ENCODE measurements at places on chromosomes 13 and 19. TPM values are rescaled to one million over a fixed set of nuclear protein-coding genes. Genes with fewer than 3 reads are reported as not detected.

- peak; percentile 78 for DNase-seq
- H3K4me3 ChIP-seq = peak overlapping the region; percentile 37
- no peaks in the 10 kb centered on the region for H3K36me3 ChIP-seq
- H3K27me3 ChIP-seq = no peaks in the 10 kb centered on the region
- peak overlapping the region; percentile 89 for H3K27ac ChIP-seq
- peaks cover 19% of the 10 kb centered on the region for H3K4me1 ChIP-seq
These were observed 3.5 kb downstream of the LGALS7B start for GRCh38 chr19:38792250-38793111.

DNA sequence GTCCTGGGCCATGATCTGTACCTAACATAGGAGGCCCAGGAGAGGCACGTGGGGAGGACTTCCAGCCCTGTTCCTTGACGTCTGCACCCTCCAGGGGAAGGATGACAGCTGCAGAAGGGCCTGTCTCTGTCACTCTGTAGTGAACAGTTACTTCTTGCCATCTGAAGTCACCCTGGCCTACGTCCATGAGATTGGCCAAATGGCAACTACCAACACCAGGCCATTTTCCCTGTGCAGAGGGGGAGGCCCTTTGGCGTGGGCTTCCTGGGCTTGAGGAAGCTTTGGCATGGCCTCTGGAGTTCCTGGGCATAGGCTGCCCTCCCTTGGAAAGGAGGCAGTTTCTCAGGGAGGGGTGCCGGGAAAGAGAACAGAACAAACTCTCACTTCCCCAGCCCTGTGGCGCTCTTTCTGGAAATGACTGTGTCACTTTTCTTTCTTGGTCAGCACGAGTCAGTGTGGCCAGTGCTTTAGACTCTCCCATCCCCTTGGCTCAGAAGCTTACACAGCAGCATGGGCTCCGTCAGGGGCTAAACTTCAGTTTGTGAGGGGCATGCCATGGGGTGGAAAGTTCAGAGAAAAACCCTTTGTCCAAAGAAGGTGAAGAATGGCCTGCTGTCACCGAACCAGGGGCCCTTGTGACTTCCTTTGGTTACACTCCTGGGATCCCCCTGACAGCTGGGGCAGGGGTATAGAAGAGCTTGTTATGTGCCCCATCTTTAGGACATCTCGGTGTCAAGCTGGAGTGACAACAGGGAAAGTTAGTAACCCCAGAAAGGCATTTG is 5.3 kb downstream of the CARM1 start:
- H3K4me1 ChIP-seq = peaks cover 56% of the 10 kb centered on the region
- H3K36me3 ChIP-seq = no peaks in the 10 kb centered on the region
- H3K4me3 ChIP-seq = no peak overlapping the region
- peak overlapping the region; percentile 50 for H3K27ac ChIP-seq
- H3K27me3 ChIP-seq = no peaks in the 10 kb centered on the region

GRCh38 chr13:90055121-90055520 is 1292.4 kb upstream of the MIR17HG start:
- H3K27me3 ChIP-seq = no peaks in the 10 kb centered on the region
- H3K4me3 ChIP-seq = no peak overlapping the region
- DNase-seq = no peak
- H3K36me3 ChIP-seq = no peaks in the 10 kb centered on the region
- no peaks in the 10 kb centered on the region for H3K4me1 ChIP-seq

- no peaks in the 10 kb centered on the region for H3K36me3 ChIP-seq
- no peaks in the 10 kb centered on the region for H3K27me3 ChIP-seq
- H3K27ac ChIP-seq = no peak overlapping the region
- H3K4me1 ChIP-seq = no peaks in the 10 kb centered on the region
These were observed 390.5 kb upstream of the PCDH9 start for GRCh38 chr13:67620665-67621064.

DNA sequence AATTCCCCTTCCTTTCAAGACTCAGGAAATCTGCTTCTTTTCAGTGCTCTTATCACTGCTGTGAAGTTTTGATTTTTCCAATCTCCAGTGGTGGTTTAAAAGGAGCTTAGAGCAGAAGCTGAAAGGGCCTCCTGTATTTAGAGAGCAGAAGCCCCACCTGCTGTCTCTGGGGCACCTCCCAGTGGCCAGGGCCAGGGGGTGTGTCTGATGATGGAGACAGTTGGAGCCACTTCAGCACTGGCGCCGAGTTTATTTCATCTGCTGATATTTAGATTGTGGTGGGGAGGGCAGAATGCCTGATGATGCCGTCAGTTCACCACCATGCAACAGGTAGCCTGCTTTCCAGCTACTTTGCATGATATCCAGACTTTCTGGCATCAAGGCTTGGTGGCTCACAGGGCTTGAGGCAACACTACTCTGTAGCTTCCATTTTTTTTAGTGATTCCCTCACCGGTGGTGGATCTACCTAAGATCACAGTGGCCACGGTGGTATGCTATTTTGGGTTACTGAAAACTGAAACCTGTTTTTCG is 371.9 kb downstream of the KCNRG start:
- no peaks in the 10 kb centered on the region for H3K36me3 ChIP-seq
- DNase-seq = no peak
- H3K27me3 ChIP-seq = no peaks in the 10 kb centered on the region

CEACAM4 gene
- total RNA-seq = not detected
